Activated T-cell treated with anti-CD3 and anti-CD28 coated beads for 24 hours (primary cell): ENCODE measurements at places on chromosomes 5 and 9.

DNA sequence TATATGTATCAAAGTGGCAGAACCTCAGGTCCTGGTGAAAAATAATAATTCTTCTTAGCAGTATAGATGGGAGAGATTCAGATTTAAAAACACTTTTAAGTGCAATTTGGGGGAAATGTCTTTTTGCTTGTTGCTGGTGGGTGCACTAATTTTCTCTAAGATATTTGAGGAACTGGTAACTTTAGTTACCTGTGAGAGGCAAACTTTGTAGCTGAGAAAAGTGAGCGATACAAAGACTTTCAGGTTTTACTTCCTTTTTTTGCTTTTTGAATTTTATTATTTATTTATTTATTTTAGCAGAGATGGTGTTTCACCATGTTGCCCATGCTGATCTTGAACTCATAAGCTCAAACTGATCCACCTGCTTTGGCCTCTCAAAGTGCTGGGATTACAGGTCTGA is 303.1 kb upstream of the PTGER4 start:
- DNase-seq: no peak

GRCh38 chr5:23727271-23727670 is 219.9 kb downstream of the PRDM9 start:
- DNase-seq: no peak

DNA sequence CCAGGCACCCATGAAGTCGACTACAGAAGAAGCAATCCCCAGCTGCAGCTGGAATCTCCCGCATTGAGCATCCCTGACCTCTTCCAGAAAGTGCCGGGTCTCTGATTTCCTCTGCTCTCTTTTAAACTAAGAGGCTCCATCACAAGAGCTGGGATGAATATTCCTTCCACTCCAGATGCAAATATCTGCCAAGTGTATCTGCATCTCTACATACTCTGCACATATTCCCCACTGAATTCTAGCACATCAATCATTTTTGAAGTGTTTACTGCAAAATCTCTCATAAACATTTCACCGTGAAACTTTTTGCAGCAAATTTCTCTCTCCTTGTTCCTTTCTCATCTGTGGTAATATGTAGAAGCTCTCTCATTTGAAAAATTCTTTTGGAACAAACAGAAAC is 161.5 kb downstream of the GABRB2 start:
- no peak for DNase-seq

DNA sequence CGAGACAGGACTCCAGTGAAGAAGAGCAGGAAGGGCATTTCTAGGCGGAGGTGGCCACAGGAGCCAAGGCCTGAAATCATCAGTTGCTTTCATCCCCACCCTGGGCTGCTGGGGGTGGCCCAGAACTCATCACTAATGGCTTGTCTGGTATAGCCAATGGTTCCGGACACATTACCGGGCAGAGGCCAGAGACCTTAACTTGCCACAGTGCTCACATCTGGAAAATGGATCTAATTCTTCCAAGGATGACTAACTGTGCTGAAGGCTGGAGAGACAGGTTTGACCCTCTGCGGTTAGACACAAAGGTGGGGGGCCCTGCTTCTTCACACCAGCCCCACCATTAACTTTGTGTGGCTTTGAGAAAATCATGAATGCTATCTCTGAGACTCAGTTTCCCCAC is 6.2 kb upstream of the COL27A1 start:
- DNase-seq: no peak

DNA sequence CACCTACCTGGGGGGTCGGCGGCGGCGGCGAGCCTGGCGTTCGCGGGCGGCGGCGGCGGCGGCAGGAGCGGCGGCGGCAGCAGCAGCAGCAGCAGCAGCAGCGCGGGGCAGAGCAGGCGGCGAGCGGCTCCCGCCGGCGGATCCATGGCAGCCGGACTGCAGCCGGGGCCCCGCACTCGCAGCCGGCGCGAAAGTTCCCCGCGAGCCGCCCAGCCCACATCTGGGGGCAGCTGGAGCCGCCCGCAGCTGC is 153 bp downstream of the ADAMTS2 start:
- no peak for DNase-seq

DNA sequence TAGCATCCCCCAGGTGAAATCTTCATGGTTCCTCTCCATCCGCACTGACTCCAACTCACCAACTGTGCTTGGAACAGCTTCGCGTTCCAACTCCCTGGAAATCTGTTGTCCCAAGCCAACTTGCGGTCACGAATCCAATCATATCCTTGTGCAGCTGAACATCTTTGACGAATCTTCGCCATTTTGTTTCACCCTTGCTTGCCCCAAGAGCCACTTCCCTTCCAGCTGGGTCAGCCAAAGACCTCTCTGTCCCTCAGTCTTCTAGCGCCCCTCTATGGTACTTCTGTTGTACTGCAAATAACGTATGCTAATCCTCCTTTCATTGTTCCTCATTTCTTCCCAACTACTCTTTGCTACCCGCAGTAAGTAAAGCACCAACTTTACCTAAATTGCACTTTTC is 61.0 kb upstream of the TARS1 start:
- DNase-seq: no peak

DNA sequence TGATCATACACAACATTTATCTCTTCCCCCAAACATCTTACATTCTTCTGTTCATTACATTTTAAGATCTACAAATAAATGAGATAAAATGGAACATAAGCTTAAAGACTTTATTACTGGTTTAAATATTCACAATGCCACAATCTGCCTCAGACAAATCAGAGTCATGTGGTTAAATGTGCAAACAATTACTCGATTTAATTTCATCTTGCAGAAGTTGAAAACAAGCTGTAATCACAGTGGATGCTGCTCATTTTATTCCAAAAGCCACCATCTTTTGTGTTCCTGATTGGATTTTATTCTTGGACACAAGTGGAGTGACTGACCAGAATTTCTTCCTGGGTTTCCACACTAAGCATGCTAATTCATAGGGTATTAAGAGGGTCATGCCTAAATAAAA is 33.2 kb downstream of the SPOCK1 start:
- DNase-seq: no peak

DNA sequence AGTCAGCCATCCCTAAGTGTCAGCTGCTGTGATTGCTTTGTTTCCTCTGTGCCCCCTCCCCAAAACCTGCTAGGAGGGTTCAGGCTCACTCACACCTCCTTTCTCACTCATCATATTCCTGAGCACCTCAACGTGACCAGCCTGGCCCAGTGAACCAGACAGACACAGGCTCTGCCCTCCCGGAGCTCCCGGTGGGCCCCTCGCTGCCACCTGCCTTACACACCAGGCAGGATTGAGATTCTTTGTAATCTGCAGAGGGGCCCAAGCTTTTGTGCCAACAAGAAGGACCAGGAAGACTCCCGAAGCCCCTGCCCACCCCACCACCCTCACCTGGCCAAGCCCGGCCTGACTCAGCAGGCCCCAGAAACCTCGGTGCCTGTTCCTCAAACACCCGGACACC is 87.8 kb downstream of the NTNG2 start:
- DNase-seq: no peak

DNA sequence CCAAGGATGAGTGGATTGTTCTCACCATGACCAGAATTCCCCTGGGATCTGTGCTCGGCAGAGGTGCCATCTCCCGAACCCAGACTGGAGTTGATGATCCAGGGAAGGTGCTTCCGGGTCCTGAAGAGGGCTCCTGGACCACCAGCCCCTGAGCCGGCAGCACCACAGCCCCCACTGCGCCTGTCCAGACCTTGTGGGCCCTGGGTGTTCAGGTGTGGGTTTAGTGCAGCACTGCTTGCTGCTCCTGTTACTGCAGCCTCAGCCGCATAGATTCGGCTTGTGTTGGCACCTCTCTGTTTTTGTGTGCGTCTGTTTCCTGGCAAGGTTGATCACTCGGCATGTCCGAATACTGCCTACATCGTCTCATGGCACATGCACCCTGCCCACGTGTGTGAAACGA is 16.3 kb upstream of the NPM1 start:
- DNase-seq: no peak

DNA sequence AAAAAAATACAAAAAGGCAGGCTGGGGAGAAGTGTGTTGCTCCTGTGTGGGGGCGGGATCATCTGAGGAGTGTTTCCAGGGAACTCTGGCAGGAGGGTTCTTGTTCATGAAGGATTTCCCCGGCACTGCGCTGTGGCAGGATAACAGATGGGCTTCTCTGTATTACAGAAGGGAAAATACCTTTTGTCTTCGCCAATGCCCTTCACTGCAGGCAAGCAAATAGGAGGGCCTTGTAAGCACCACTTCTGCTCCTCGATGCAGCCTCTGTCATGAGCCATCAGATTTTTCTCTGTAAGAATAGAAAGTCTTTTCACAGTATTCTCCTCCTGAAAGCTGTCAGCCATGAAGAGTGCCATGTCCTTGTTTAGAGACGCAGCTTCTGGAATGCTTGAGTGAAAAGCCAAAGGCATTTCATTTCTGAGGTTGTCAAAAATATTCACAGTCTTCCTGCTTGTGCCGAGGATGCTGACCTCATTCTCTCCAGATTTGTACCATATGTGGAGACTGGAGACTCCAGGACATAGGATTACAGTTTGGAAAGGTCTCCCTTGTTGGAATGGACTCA is 294.0 kb downstream of the YTHDC2 start:
- DNase-seq: no peak
